ENCODE measurements at places on chromosomes 5 and 9.

DNA sequence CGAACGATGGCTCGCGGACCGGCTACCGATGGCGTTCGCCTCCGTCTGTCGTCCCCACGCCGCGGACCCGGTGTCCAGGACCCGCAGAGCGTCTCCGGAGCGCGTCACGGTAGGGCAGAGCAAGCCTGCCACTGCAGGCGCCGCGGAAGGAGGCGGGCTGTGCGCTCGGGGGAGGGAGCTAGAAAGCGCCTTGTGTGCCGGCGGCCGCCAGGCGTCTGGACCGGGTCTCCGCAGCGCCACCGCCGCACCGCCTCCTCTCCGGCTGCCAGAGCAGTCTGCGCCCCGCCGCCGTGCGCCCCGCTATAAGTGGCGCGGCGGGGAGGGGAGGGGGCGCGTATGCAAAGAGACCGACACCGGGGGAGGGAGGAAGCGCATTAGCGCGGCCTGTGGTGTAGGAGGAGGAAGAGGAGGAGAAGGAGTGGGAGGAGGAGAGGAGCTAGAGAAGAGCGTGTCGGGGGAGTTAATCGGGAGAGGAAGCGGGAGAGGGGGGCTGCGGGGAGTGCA is at the start of gene ENC1:
TSS of gene ENC1 (minus strand) at position 279 of the 504 bp plus-strand sequence. CDS start 4,243 bp downstream, outside the sequence.
- DNase-seq = peak; percentile 96

- no peak for DNase-seq
These were observed 22.9 kb upstream of the TTLL11 start for GRCh38 chr9:122116040-122116439.

DNA sequence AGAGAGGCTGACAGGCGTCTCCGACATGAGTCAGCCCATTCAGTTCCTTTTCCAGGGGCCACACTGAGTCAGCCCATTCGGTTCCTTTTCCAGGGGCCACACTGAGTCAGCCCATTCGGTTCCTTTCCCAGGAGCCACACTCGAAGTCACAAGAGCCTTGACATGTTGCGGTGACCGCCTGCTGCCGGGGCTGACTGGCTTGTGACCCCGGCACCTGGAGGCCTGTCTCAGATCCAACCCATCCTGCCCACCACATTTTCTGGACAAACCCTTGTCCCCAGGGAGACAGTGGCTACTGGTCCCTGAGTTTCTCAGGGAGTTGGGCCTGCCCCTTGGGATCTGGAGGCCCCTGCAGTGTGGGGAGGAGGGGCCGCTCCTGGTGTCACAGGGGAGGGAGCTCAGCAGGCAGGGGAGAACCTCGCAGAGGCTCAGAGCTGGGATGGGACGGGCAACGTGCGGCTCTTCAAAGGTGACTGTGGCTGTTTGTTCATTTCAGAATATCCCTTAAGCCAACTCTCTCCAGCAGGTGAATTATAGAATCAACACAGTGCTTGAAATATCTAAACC is 40.5 kb upstream of the LPCAT1 start:
- DNase-seq = peak; percentile 74

- no peak for DNase-seq
These were observed 30.5 kb downstream of the MRPL36 start for GRCh38 chr5:1769017-1769640.

DNA sequence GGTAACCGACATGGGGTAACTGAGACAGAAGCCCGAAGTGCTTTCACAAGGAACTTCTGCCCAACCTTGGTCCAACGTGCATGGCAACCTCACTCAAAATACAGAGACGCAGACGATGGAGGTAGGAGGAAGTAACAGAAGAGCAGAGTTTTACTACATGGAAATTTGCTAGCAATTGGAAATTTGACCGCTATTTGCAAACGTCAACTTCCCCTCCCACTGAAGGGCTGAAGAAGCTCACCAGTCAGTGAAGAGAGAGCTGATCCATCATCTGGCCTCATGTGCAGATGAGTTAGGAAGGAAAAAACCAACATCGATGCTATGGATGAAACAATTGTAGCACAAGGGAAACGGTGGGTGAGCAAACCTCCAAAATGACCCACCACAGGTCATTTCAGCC is 196.7 kb downstream of the RGS3 start:
- no peak for DNase-seq

GRCh38 chr5:154783774-154784460 is 28.7 kb downstream of the LARP1 start:
- DNase-seq = no peak

DNA sequence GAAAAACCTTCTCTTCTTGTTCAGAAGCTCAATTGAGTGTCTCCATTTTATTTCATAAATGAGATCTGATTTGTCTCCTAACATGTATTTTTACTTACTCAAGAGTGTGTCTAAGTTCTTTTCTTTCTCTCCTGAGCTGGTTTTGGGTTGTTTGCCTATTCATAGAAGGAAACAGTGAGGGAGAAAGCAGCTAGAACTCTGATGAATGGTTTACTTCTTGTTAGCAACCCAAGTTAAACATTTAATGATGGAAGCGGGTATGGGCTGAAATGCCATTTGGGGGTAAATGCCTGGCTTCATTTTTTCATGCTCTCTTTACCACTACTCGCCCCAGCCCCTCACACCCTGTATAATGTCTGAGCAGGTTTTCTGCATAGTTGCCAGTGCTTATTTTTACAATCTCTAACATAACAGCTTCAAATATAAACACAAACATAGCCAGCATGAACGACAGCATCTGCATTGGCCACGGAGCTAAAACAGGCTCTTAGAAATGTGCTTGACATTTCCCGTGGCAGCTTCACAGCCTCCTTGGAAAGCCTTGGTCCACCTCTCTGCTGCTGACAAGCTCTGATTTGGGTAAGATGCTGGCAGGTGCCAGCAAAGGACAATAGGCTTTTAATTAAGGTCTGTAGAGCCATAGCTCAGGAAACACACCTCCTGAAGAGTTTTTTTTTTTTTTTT is 321.1 kb downstream of the ARHGEF28 start:
- DNase-seq = no peak

DNA sequence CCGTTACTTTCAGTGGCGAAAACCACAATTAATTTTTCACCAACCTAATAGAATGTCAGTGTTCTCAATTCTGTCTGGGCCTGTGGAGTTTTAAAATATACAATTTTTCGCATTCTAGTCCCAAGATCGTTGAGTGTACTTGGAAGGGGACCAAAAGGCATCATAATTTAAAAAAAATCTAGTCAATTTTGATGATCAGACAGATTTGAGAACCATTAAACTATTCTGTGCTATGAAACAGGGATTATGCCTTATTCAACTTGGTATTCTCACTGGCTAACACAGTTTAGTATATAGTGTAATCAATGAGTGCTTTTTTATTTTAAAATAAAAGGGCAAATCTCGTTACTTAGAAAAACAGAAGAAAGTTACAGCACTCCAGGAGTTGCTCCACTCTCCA is 61.5 kb upstream of the TNFSF15 start:
- DNase-seq = no peak

- DNase-seq = no peak
These were observed 10.0 kb upstream of the ZNF131 start for GRCh38 chr5:43110606-43111170.

- no peak for DNase-seq
These were observed 14.9 kb downstream of the DNLZ start for GRCh38 chr9:136348691-136349090.

GRCh38 chr5:89097103-89097502 is 214.1 kb upstream of the MEF2C start:
- DNase-seq = no peak

DNA sequence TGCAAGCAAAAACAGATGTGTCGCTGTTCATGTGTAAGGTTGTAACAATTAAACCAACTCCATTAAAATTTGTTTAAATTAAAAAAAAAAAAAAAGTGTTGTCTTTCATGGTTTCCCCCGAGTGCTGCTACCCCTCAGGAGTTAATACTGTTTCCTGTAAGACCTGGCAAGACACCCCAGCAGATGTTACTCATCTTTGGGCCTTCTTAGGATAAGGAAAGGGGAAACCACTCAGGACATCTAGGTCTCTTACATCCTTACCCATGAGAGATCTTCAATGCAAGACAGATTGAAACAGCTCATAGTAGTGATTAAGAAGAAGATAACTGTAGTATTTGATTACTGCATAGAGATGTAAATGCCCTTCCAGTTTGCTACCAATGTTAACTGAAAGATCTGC is 33.5 kb upstream of the F2R start:
- DNase-seq = no peak

DNA sequence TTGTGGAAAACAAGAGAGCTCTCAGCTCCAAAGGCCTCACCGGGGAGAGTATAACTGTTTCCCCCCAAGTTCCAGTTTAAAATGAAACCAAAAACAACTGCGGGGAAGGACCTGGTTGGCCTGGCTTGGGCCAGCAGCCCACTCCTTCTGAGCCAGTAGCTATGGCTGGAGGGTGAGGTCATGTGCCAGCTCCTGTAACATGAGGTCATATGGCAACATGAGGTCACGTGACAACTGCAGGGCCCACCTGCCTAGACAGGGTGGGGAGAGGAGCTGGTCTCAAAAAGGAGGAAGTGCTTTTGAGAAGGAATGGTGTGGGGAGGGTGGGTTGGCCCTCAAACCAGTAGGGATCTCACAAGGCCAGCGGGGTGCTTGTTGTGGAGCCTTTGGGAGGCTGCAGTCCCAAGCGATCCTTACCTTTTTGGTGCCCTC is 29.3 kb upstream of the CRB2 start:
- peak; percentile 57 for DNase-seq

DNA sequence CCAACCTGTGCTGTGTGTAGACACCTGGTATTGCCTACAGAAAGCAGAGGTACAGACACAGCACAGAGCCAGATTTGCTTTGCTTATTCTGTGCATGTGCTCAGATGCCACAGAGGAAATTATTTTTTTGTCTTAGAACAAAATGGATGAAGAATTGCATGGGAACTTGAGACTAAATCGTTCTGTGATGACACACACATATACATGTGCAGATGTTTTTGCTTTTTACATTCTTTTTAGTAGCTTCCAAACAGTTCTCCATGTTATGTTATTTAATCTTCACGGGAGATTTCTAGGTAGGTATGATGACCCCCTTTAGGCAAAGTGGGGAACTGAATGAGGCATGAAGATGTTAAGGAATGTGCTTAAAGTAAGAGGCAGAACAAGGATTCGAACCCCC is 221.5 kb upstream of the PANK3 start:
- DNase-seq = no peak

Data from Right ventricle myocardium inferior (tissue), 1 donor.